ENCODE measurements at places on chromosomes 11 and 22.

GRCh38 chr11:44008698-44009097, 39.1 kb upstream of the ACCSL start:
- DNase-seq = no peak

DNA sequence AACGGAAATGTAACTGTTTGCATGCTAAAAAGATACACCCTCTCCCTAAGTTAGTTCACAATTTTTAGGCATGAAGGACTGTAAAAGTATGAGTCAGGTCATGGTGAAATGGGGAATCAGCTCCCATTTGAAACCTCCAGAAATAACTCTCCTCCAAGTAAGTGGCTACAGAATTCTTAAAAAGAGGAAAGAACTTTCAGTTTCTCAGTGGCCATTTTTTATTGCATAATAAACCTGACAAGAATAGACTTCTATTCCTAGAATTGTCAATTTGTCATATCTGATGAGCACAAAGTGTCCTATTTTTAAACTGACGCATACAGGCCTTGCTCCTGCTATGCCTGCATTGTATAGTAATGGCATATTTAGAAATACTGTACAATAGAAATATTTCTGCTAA, 612.2 kb downstream of the CNTN5 start:
- no peak for DNase-seq

DNA sequence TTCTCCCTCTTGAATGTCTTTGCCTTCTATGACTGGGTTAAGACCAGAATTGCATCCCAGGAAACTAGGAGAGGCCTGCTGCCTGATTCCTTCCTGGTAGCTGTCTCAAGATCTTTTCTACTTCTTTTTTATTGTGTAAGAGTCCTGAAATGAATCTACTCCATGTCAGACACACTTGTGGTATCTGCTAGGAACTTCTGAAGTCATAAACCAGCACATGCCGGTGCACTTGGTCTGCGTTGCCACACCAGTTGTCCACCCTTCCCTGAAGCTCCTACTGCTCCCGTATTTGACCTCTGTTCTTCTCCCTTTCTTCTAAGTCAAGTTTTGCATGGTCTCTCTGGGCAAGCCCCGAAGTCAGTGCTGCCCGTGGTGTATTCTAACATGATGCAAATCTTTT, 644.2 kb downstream of the ETS1 start:
- DNase-seq = no peak

DNA sequence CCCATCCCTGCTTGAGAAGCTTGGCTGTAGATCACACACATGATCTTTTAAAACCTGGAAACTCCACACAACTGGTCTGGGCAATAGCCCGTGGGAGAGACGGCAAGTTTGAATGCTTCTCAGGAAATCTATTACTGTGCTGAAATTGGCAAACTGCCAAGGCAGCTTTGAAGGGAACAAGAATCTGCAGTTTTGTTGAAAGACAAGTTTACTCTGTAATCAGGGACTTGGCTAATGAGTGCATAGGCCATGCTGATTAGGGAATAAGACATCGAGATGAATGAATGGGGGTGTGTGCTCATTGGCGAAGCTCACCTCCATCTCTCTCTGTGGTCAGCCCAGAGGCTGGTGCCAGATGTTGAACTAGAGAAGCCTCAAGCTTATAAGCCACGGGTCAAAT, 218.8 kb downstream of the HIPK3 start:
- DNase-seq = no peak

DNA sequence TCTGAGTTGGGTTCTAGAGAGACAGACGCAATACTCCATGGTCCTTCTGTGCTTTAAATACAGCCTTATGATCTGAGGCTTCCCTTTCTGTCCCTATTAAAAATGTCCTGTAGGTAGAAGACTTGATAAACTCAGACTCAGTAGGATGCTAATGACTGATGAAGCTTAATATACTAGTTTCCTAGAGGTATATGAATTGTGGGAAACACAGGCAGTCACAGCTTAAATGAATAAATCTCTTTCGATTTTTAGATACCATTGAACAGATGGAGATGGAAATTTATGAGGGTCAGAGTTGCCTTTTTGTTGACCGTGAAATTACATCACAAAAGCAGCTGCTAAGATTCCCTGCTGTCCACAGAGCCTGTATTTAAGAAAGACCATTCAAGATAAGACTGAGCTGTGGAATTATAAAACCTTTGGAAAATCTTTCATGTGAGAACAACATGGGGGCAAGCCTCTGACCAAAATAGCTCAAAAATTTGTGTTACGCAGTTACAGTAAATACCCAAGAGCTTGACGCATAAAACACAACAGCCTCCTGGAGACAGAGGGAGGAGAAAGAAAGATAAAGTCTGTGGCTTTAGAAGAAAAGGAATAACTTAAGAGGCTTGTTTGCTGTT, 172.3 kb downstream of the AASDHPPT start:
- no peak for DNase-seq

GRCh38 chr22:20520093-20520511, 12.7 kb downstream of the MED15 start:
- DNase-seq = peak; percentile 59

DNA sequence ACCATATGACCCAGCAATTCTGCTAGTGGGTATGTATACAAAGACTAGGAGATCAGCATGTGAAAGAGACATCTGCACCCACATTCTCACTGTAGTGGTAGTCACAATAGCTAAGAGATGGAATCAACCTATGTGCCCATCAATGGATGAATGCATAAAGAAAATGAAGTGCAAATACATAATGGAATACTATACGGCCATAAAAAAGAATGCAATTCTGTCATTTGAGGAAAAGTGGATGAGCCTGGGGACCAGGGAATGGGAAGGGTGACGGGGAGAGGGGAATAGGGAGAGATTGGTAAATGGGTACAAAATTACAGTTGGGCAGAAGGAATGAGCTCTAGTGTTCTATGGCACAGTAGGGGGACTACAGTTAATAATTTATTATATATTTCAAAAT, 26.7 kb upstream of the SMIM38 start:
- DNase-seq = no peak

DNA sequence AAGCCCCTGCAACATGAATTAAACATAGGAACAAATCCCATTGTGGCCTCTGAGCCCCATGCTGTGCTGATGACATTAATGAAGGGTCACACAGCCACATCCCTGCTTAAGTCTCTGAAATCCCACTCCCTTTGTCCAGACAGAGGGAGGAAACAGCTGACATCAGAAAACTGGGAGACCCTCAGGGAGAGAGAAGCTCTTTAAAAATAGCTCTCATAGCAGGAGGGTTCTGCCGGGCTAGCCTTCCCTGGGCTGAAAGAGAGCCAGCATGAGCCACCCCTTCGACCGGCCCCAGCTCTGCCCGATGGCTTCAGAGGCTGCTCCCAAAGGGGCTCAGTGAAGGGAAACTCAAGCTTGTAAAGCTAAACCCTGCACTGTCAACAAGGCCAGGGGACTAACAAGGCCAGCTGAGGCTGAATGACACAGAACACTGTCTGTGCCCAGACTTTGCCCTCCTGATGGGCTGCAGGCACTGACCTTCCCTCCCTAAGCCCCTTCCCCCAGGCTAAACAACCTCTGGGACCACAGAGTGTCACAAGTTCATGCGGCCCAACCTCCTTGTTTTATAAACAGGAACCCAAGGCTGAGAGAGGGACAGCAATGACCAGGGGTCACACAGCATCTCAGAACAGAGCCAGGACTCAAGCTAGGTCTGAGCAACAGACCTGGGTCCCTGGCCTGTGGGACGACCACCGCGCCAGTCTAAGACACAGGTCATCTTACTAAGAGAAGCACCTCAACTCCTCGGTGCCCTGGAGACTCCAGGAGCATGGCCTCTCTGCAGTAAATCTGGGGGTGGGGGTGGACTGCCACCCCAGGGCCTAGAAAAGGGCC, 163.8 kb downstream of the CHST1 start:
- DNase-seq = no peak

GRCh38 chr22:34914846-34915245, 151.1 kb upstream of the ISX start:
- no peak for DNase-seq

- DNase-seq = no peak
Observed at GRCh38 chr22:22400964-22401363, 107.6 kb downstream of the ZNF280B start.

DNA sequence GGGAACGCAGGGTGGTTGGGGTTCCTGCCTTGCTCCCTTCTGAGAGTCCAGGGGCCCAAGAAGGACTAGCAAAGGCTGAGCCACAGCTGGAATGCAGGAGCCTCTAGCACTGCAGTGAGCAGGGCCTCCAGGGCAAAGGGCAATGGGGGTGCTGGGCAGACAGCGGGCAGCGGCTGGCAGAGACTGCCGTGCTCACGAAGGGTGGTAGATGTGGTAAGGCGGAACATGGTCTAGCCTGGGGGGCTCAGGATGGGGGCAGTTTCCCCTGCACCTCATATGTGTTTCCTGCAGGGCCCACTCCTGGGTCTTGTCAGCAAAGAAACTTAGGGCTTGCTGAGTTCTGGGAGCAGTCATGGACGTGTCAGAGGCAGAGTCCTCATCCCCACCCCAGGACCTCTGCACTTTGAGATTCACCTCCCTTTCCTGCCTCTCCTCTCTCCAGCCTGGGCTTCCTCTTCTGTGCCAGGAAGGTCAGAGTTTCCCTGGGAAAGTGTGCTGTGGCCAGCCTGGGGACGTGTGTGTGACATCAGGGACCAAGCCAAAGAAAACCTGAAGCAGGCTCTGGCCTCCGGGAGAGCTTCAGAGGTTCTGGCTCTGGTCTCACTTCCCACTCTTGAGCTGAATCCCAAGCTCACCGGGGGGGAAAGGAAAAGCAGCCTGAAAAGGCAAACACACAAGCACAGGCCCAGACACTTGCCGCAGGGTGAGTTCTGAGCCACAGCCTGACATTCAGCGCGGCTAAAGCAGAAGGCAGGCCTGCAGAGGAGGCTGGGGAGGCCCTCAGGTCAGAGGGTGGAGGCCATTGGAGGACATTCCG, 4.4 kb downstream of the MOGAT2 start:
- no peak for DNase-seq

- no peak for DNase-seq
Observed at GRCh38 chr22:21697021-21697771, 31.4 kb downstream of the PPIL2 start.

GRCh38 chr11:26297189-26297975, 34.5 kb upstream of the ANO3 start:
- no peak for DNase-seq

GRCh38 chr11:14634813-14635212, 8.8 kb upstream of the PDE3B start:
- DNase-seq = no peak

GRCh38 chr22:29871684-29872083, 11.3 kb upstream of the MTMR3 start:
- DNase-seq = no peak

- DNase-seq = no peak
Observed at GRCh38 chr11:84648471-84648870, 978.7 kb downstream of the DLG2 start.

GRCh38 chr11:61963282-61964057, 4.0 kb downstream of the FTH1 start:
- DNase-seq = peak; percentile 22

- no peak for DNase-seq
Observed at GRCh38 chr11:83521647-83522596, 235.8 kb upstream of the CCDC90B start.

DNA sequence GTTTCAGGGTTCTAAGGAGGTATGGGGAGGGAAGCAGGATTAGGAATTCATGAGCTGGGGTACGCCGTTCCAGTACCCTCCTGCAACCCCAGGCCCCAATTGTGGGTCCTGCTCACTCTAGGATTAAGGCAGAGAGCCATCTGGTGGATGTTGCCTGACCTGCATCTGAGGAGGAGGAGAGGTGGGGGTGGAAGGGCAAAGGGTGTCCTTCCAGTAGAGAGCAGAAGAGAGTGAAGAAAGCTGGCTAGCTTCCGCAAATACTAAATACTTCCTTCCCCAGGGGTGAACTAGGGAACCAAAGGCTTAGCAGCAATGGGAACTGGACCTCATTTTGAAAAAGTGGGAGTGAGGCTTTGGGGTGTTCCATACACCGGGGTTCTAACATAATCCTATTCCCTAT, 10.6 kb downstream of the LRRC51 start:
- DNase-seq = peak; percentile 67

DNA sequence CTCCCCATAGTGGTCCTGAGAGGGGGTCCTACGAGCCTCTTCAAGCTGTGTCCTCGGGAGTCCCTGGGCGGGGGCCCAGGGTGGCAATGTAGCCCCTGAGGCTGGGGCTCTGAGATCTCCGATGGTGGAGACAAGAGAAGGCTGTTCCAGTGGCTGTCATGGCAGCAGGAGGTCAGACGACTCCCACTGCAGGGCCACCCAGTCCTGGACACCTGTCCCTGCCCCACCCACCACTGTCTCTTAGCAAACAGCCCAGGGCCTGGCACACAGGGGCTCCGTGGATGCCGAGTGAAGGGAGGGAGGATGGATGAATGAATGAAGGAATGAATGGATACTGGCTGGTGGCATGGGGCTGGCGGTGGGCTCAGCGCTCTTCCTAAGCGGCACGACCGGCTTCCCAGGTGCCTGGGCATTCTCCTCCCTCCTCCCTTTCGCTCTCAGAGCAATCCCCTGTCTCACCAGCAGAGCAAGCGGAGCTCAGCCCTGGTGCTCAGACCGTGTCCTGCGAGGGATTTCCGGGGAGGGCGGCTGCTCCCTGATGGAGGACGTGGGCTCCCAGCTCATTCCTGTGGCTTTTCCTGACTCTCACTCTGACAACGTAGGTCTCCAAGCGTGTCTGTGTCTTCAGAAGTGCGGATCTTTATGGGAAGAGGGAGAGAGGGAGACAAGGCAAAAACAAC, 1272.6 kb downstream of the BRD1 start:
- DNase-seq = no peak

GRCh38 chr11:119263352-119263940, 53.5 kb downstream of the MCAM start:
- peak; percentile 61 for DNase-seq

DNA sequence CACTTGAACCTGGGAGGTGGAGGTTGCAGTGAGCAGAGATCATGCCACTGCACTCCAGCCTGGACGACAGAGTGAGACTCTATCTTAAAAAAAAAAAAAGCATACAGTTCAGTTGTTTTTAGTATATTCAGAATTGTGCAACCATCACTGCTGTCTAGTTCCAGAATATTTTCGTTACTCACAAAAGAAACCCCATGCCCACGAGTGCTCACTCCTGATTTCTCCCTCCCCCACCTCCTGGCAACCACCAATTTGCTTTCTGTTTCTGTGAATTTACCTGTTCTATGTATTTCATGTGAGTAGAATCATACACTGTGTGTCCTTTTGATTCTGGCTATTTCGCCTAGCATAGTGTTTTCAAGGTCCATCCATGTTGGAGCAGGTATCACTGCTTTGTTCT, 24.8 kb downstream of the PTPRJ start:
- peak; percentile 71 for DNase-seq

GRCh38 chr22:29331213-29331612, 15.7 kb upstream of the RASL10A start:
- no peak for DNase-seq

Data from CD4-positive, alpha-beta T cell treated with Interleukin-4 for 4 hours (primary cell).